ENCODE measurements at places on chromosomes 5 and 9. TPM values are rescaled to one million over a fixed set of nuclear protein-coding genes. Genes with fewer than 3 reads are reported as not detected.

The ARSI gene
- total RNA-seq: 0.65 TPM

DNA sequence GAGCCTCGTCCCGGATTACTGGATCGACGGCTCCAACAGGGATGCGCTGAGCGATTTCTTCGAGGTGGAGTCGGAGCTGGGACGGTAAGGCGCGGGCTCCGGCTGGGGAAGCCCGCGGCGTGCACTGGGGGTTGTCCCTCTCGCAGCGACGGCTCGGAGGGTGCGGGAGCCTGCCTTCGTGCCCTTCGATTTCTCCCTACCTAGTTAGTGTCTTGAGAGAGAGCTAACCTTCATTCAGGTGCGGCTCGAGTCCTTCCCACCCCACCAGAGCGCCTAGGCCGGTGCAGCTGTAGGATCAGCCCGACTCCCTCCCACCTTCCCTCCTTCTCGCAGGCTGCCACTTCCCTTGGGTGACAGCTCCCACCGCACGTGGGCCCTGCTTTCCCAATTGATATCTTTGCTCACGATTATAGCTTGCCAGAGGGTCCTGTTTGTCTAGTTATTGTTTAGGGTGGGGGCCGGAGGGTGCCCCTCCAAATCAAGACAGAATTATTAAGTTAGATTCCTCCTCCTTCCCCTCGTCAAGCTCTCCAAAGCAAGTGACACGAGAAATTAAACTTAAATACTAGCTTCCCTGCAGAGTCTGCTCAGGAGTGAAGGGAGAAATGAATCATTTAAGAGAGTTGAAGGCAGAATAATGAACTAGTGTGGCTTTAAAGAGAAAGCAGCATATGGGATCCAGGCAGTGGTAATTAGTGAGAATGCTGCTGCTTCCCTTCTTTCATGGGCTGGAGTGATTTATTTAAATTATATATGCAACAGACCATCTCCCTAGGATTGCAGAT is 569 bp downstream of the CAMK4 start:
- no peak for DNase-seq

The PCDHAC2 gene
- 0.30 TPM for total RNA-seq

The UNC13B gene
- 27.4 TPM for total RNA-seq

DNA sequence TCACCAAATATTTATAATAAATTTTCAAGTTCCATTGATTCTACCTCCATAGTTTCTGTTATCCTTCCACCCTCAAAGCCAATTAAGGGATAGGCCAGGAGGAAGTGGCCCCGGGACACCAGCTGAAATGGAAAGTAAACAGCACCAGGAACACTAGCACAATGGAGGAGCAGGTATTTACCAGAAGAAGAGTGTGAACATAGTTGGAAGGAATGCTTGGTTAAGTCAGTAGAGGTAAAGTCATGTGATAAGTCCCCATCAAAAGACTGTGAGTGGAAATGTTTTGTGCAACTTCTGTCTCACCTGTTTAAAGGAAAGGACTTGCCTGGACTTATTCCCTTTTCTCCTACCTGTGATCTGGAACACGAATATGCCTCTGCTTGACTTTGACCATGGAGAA is 146.7 kb upstream of the RAI14 start:
- no peak for DNase-seq

GRCh38 chr5:133052317-133053175 is 733 bp downstream of the HSPA4 start:
- peak; percentile 80 for DNase-seq

The PCDHGB5 gene
- total RNA-seq: 6.1 TPM

DNA sequence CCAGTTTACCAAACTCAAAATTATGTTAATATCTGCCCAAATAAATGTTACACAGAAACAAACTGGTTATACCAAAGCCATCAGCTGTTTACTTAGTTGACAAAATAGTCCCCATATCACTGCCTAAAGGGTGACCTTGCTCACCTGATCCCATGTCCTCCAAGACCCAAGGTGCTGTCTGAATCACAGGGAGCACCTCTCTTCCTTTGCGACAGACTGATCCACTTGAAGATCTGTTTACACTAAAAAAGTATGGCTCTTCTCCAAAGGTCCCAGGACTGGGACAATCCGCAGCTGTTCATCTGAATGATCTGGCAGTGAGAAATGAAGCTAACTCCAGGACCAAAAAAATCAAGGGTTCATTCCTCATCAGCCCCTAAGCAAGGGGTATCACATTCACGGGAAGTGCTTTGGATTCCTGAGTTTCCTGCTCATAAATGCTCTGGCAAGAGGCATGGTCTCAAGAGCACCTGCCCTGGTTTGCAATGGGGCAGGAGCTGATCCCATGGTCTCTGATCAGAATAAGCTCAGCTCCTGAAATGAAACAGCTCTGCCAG is 5.0 kb downstream of the PRUNE2 start:
- no peak for DNase-seq

The RMND5B gene
- total RNA-seq: 35.2 TPM

- no peak for DNase-seq
Measured at GRCh38 chr9:79610791-79611614, 39.2 kb downstream of the TLE4 start.

DNA sequence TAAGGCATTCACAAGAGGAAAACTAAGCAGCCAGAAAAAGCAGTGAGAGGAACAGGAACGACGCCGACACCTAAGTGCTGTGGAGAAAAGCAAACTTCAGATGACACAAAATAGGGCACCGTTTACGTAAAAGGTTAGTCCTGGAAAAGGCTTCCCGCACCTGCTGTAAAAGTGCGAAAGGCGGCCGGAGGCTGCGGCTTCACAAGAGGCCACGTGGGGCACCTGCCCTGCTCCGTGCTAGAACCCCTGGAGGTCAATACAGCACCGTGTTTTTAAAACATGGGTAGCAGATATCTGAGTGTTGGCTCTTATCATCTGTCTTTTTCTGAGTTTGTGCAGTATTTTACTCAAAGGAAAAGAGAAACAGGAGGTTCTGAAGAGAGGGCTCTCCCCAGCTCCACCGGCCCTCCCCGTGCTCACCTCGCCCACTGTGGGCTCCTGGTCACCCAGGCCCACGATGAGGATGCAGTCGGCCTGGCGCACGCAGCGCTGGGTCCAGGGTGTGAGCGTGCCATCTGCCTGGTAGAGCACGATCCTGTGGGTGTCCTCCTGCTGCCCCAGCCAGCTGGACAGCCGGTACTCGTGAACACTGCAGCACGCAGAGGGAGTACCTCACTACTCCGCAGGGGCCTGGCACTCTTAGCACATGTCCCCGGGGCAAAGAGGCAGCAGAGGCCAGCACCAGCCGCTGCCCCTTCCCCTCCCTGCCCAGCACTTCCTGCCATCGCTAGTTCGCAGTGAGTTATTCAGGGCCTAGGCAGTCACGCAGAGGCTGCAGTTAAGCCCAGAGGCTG is 21.0 kb upstream of the NSMF start:
- DNase-seq: peak; percentile 39

The SLC46A2 gene
- not detected for total RNA-seq

- DNase-seq: peak; percentile 56
Measured at GRCh38 chr9:114243240-114243639, 79.7 kb upstream of the ORM1 start.

- DNase-seq: no peak
Measured at GRCh38 chr9:128523199-128523925, 18.8 kb downstream of the GLE1 start.

- no peak for DNase-seq
Measured at GRCh38 chr9:11192993-11193392, 580.2 kb upstream of the PTPRD start.

The OR13D1 gene
- total RNA-seq: not detected

- DNase-seq: peak; percentile 52
Measured at GRCh38 chr9:114231719-114232449, 76.5 kb downstream of the COL27A1 start.

DNA sequence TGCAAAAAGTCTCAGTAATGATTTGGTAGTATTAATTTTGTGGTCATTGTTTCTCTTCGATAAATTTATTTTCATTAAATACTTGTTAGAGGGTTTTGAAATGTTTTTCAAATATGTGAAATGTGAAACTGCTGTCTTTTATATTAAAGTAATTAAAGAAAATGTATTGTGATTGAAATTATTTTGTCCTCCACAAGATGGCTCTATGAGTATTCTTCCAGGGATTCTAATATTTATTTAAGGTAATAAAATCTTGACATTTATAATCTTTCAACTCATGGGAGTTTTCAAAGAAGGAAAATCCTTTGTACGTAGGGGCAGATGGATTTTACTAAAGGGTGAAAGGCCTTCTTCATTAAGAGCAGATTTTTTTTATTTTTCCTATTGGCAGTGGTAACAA is 19.3 kb downstream of the ISOC1 start:
- no peak for DNase-seq

DNA sequence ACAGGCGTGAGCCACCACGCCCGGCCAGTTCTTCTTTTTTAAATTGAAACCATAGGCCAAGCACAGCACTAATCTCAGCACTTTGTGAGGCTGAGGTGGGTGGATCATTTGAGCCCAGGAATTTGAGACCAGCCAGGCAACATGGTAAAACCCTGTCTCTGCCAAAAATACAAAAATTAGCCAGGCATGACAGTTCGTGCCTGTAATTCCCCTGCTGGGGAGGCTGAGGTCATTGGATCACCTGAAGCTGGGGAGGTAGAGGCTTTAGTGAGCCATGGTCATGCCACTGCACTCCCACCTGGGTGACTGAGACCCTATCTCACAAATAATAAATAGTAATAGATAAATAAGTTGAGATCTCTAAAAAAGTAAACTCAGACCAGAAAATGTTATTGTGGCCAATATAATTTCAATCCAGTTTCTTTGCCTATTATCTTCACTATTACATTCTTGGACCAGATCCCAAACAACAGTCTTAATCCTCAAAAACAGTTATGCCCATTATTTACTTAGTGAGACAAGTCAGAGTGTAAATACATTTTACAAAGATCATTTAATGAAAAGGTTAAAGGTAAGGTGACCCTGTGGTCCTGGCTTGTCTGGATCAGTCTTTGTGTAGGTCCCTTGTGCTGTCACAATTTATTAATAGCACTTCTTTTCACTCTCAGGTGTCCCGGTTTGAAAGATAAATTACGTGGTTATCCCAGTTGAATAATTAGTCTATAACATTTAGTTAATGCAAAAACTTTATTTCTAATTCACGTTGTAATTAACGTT is 53.6 kb downstream of the RAB24 start:
- DNase-seq: no peak

The AMBP gene
- total RNA-seq: not detected

GRCh38 chr5:4191703-4192102 is 596.1 kb downstream of the IRX1 start:
- DNase-seq: no peak

- no peak for DNase-seq
Measured at GRCh38 chr5:171416160-171417049, 3.0 kb upstream of the FGF18 start.

- no peak for DNase-seq
Measured at GRCh38 chr9:3699883-3700282, 174.1 kb upstream of the RFX3 start.

The PTGDS gene
- 6,282 TPM for total RNA-seq

DNA sequence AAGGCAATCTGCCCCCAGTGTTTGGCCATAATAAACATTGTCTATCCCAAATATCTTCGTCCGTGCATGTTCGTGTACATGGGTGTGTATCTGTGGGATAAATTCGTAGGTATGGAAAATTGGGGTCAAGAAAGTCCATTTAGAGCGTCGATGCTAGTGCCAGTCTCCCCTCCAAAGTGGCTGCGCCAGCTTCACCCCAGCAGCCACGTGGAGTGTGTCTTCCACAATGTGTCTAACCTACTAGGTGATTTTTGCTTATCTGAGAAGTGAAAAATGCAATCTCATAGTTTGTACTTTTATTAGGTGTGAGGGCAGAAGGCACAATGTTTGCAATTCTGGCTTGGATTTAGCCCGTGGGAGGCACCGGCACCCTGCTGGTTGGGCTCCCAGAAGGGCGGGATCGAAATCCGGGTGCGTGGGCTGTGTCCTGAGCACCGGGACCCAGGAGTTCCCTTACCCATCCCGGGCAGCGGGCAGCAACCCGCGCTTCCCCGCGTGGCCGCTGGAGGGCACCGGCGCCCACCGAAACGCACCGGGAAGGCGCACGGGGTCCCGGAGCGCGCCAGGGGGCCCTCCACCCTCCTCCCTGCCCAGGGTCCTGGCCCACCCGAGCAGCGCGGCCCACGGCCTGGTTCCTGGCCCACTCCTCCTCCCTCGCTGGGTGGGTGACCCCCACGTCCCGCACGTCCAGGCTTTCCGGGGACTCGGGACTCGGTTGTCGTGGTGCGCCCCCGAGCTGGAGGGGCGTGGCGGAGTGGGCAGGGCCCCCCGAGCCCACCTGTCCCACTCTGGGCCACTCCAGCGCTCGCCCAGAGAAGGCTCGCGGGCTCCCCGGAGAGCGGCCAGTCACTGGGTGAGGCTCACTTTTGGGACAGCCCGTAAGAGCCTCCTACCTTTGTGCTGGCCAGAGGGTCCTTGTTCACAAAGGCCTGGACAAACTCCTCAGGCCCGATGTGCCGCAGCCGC is 55.4 kb upstream of the RNF130 start:
- DNase-seq: no peak

GRCh38 chr5:76964060-76964459 is 11.2 kb downstream of the CRHBP start:
- DNase-seq: no peak

DNA sequence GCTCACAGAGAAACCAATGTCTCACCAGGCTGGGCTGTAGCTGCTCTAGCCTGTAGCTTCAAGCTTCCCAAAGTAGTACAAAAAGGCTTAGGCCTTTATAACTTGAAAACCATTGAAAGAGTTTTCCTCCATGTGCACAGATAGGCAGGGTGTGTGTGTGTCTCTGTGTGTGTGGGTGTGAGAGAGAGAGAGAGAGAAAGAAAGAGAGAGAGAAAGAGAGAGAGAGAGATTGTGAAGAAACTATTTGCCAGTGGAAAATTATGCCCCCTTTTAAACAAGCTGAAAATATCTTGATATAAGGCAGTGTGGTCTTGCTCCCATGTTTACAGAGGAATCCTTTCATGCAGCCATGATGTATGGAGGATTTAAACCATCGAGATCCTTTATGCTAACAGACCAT is 17.9 kb upstream of the GDNF start:
- DNase-seq: no peak

GRCh38 chr5:43171451-43171850 is 20.6 kb upstream of the NIM1K start:
- no peak for DNase-seq

GRCh38 chr5:45334939-45335338 is 361.2 kb downstream of the HCN1 start:
- DNase-seq: no peak

- no peak for DNase-seq
Measured at GRCh38 chr5:68047035-68047434, 168.5 kb upstream of the PIK3R1 start.
